ENCODE measurements at places on chromosomes 7 and 10.

DNA sequence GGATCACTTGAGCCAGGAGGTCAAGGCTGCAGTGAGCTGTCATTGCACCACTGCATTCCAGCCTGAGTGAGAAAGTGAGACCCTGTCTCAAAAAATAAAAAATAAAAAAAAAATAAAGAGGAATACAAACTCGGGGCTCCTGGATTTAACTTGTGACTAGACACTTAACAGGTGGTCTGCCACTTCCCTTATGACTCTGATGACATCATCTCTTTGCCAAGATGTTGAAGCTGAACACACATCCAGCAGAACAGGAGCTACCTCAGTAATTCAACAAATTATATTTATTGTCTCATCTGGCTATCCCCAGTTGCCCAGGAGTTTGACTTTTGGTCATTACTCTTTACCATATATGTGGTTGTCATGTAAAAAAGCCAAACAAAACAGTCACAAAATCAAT is 35.3 kb downstream of the NEUROD6 start:
- no peak for DNase-seq

DNA sequence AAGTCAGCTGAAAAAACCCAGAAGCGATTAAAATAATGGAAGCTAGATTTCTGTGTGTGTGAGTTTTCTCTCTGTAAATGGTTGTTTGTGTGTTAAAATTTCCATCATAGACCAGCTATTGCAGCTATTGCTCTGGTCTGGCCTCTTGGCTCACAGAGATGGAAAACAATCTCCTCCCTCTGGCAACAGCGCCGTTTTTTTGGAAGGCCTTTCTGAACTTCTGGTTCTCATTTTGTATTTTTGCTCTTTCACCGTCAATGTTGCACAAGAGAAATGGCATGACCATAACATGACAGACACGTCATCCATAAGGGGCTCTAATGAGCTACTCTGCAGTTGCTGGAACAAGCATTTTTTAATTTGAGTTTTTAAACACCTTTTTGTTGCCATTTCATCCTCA is 91.0 kb downstream of the CUBN start:
- no peak for DNase-seq

DNA sequence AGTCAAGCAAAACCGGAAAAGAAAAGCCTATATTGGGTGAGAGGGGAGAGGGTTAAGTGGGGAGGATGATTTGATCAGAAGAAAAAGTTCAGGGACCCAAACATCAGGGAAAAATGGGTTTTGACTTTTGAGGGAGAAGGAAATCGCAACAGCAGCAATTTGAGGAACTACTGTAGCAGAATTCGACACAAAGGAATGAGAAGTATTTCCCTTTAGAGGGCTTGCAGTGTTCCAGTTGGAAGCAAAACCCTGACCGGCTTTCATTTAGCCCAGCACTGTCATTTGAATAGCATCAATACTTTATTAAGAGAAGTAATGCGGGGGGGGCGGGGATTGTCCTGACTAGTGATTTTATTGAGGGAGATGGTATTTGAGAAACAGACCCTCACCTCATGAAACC is 37.2 kb upstream of the GATA3 start:
- DNase-seq, result no peak

DNA sequence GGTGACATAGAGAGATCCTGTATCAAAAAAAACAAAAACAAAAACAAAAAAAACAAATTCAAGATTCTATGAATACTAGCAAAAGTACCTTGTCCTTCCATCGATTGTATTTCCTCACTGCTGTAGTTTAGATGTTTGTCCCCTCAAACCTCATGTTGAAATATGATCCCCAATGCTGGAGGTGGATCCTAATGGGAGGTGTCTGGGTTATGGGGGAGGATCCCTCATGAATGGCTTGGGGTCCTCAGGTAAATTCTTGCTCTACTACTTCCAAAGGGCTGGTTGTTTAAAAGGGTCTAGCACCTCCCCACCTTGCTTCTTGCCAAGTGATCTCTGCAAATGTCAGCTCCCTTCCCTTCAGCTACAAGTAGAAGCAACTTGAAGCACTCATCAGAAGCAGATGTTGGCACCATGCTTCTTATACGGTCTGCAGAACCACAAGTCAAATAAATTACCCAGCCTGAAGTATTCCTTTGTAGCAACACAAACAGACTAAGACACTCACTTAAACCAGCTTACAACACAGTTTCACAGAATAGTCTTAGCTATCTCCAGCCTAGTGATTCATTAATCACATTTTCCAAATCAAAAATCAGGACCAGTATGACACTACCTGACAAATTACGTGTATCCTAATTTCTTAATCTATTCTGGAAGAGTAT is 20.7 kb downstream of the ABI1 start:
- DNase-seq, result no peak

- DNase-seq, result no peak
These were observed 35.7 kb upstream of the RHOBTB1 start for GRCh38 chr10:60979667-60980104.

GRCh38 chr10:93921338-93921737 is 27.6 kb downstream of the SLC35G1 start:
- peak; percentile 10 for DNase-seq

DNA sequence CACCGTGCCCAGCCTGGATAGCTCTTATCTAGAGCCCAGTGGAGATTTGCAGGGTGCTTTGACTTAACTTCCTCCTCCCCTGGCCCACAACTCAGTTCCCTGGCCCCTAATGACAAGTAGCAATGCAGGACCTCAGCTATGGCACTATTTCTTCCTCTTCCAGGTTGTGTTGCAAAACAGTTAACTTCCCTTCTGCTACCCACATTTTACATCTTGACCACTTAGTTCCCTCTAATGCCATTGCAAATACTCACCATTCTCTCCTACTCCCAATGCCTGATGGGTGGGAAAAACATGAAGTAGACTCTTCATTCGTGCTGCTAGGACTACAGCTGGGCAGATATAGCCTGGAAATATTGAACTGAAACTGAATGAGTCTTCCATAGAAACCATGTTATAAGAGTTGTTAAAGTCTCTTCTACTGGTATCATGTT is 39.1 kb upstream of the FGL2 start:
- DNase-seq, result no peak

- DNase-seq, result no peak
These were observed 153.2 kb downstream of the CRPPA start for GRCh38 chr7:16267953-16268820.

DNA sequence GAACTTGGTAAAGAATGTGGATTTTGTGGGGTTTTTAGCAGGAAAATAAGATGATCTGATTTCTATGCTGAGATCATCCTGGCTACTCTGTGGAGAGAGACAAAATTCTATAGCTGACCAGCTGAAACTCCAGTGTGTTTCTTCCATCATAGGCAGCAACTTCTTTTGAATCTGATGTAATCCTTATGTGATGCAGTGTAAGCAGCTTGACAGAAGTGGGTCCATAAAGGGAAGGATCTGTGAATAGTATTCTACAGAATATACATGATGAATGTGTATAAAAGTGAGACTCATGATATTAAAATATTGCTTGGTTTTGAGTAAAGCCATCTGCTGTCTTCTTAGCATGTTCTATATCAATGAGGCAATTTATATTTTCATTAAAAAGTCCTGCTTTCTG is 4.4 kb downstream of the MYO3A start:
- no peak for DNase-seq

GRCh38 chr7:122858320-122858719 is 27.9 kb downstream of the CADPS2 start:
- no peak for DNase-seq

DNA sequence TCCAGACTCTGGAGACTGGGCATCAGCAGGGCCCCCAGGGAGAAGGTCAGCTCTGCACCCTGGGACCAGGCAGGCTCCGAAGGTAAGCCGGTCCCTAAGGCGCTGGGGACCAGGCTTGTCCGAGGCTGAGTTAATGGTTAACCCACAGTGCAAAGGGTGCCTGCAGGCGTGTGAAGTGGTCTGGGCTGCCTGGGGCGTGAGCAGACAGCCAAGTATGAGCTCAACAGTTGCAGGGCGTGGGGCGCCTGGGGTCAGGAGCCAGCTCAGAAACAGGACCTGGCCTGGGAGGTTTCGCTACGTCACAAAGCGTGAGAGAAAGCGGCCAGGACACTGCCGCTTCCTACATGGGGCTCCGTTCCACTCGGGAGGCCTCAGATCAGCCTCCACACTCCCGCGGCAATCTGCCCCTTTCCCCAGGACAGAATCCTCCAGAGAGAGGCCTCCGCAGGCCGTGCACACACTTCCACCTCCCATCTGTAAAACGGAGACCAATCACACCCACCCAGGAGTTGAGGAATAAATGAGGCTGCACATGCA is 16.0 kb downstream of the PDGFA start:
- no peak for DNase-seq

- DNase-seq, result no peak
These were observed 509.2 kb downstream of the TCERG1L start for GRCh38 chr10:130802301-130802700.

DNA sequence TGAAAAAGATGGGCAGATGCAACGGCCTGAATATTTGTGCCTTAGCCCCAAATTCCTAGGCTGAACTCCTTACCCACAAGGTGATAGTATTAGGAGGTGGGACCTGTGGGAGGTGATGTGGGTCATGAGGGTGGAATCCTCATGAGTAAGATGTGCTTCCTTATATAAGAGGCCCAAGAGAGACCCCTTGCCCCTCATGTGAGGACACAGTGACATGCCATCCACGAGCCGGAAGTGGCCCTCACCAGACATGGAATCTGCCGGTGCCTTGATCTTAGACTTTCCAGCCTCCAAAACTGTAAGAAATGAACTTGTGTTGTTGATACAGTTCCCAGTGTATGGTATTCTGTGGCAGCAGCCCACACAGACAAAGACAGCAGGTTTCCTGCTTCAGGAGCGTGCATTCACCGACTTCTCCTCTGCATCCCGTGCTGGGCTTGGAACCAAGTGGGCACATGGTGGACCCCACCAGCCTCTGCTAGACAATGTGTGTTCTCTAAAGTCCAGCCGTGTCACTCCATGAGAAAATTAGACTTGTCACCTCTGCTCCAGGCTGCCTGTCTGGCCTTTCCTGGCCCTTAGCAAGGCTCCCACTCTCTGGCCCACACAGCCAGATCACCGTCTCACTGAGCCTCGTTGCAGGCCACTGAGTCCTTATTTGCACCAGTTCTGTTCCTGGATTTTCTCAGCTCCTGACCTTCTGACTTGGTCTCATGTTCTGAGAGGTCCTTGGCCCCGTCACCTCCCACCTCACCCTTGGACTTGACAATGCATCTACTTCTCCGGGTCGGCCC is 52.9 kb upstream of the CACUL1 start:
- no peak for DNase-seq

DNA sequence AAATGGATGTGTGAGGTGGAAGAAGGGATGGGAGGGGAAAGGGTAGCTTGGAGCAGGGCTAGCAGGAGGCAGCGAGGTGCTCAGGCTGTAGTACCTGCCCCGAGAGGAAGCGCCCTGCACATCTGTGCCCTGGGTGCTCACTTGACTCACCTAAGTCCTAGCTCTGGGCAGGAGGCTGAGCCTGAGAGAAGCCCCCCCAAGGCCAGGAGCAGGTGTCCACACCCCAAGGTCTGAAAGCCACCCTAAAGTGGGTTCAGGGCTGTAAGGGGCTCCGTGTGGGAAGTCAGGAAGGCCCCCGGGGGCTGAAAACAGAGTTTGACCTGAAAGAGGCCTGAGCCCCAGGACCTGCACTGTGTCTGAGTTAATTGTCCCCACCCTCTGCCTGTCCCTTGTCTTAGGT is 95.8 kb upstream of the PODXL start:
- DNase-seq, result no peak

DNA sequence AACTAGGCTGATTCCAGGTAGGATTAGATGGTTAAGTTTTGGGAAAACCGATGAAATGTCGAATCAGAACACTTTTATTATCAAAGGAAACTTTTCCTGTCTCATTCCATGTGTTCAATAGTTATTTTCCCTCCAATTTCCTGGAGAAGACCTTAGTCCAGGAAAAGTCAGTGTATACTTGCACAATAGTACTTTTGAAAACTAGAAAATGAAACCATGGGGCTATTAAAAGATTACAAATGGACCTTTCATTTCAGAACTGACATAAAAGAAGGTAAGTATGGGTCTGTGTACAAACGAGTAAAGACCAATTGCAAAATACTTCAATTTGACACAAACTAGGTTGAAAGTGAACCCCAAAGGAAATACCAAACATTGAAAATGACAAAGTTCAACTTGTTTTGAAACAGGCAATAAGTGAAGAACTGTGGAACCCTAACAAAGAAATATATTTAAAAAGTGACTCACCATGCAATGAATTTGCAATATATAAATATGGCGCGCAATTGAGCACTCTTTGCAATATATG is 2.1 kb downstream of the AVPI1 start:
- no peak for DNase-seq

DNA sequence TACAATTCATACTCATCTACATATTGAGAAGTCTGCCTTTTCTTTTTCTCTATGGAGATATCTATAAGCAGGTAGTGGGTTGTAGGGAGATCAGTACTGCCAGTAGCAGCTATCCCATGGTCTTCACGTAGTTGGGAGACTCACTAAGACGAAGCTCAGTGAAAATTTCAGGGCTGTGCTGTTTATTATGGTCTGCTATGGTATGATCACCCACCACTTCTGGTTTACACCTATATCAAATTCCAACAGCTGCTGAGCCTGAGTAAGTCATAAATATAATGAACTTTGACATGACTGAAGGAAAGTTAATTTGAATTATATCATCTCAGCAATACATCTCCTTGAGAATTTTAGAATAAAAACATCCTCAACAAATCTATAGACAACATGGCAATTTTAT is 741.7 kb downstream of the GRM8 start:
- DNase-seq, result no peak

- DNase-seq, result no peak
These were observed 334.8 kb downstream of the PARD3 start for GRCh38 chr10:34480345-34480744.

DNA sequence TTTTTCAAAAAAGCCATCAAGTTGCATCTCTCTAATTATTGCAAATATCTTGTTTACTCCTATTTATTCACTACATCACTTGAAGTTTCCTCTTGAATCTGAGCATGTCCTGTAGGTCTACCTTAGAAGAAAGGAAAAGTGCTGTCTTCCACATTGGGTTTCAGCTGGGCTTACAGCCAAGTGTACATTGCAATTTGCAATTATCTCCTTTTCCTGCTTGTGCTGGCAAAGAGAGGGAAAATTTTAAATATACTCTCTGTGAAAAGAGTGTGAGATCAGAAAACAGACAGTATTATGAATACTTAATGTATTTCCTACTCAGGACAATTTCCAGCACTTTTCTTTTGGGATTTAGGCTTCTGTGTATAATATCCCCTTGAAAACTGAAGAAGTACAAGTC is 839.7 kb downstream of the CNTNAP2 start:
- DNase-seq, result no peak

GRCh38 chr10:90347239-90347638 is 510.6 kb downstream of the HTR7 start:
- DNase-seq, result no peak

- no peak for DNase-seq
These were observed 363.3 kb downstream of the SEMA3D start for GRCh38 chr7:84823530-84823929.

DNA sequence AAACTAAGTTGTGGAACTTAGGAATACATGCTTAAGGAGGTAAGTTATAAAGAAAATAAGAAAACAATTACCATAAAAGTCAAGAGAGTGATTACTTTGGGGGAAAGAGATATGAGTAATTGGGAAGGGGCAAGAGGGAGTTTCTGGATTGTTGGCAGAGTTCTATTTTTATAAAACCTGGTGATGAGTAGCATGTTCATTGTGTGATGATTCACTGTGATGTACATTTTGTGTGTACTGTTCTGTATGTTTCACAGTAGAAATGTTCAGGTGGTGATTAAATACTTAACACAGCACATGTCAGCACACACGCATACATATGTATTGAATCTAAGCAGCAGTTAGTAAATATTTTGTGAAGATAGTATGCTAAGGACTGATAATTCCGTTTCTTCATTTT is 9.7 kb upstream of the OIT3 start:
- DNase-seq, result no peak

GRCh38 chr7:142353147-142354060 is 95.5 kb upstream of the PRSS58 start:
- DNase-seq, result no peak

Data from stimulated activated CD8-positive, alpha-beta memory T cell treated with anti-CD3 and anti-CD28 coated beads, Interleukin-7, amount 100 ng/mL, for 1 hour (primary cell).